ENCODE measurements at places on chromosomes 12 and 14.
A peak's percentile ranks its signal among the peaks of the same experiment; 100 is the strongest.

DNA sequence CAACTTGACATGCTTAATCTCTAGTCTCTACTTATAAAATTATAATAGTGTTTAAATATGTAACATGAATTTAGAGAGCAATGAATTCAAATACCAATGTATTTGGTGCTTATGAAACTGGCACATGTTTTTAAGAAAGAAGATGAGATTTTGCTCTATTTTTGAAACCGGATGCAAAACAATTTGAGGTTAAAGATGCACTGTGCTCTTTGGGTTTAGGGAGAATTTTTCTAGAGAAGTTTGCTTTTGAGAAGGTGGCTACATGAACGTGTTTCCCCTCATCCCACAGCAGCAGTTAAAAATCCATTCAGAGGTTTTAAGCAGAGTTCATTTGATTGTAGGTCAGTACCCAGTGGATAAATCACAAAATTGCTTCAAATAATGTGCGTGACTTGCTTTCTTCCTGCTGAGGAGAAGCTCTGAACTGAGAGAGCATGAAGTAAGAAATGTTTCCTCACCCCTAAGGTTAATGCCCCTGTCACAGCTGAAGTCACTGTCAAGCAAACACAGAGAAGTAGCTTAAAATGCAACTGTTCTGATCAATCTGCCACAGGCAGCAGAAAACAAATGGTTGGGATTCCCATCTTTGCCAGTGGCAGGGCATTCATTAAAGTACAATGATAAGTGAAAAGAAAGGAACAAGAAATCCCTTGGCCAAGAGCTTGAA, 241.9 kb upstream of the SYT1 start:
- DNase-seq: no peak

- DNase-seq: no peak
Observed at GRCh38 chr14:105198588-105198987, 17.5 kb upstream of the NUDT14 start.

DNA sequence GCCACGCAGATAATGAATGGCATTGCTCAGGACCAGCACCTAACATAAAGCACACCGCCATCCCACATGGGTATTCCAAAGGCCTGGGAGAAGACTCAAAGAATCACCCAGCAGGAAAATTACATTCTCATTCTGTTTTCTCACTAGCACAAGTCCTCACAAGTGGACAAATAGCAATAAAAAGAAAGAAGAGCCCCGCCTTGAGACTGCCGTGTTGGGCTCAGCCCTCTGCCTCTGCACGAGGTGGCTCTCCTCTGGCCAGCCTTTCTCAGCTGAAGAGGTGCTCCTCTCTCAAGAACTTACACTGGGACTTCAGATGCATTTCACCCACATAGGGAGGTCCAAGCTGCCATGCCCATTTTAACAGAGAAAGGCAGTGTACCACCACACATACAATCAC, 207.5 kb downstream of the SPTSSA start:
- peak; percentile 17 for DNase-seq

- DNase-seq: no peak
Observed at GRCh38 chr14:71242237-71242748, 335.0 kb downstream of the PCNX1 start.

DNA sequence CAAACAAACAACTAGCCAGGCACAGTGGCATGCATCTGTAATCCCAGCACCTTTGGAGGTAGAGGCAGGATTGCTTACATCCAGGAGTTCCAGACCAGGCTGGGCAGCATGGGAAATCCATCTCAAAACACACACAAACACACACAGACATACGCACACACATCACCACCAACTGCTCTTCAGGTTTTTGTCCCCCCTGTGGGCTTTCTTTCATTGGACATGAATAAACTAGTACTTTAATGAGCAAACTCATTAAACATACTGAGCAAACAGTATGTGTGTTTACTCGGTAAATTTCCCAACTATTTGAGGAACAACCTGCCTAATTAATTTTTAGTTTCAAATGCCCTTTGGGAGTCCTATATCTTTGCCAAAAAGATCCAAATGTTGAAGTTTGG, 10.1 kb upstream of the RASSF3 start:
- DNase-seq: peak; percentile 96

GRCh38 chr14:78593949-78594348, 423.8 kb downstream of the NRXN3 start:
- DNase-seq: no peak

Data from NCI-H1417 (cell line).